ENCODE measurements at places on chromosomes 2 and 18.

DNA sequence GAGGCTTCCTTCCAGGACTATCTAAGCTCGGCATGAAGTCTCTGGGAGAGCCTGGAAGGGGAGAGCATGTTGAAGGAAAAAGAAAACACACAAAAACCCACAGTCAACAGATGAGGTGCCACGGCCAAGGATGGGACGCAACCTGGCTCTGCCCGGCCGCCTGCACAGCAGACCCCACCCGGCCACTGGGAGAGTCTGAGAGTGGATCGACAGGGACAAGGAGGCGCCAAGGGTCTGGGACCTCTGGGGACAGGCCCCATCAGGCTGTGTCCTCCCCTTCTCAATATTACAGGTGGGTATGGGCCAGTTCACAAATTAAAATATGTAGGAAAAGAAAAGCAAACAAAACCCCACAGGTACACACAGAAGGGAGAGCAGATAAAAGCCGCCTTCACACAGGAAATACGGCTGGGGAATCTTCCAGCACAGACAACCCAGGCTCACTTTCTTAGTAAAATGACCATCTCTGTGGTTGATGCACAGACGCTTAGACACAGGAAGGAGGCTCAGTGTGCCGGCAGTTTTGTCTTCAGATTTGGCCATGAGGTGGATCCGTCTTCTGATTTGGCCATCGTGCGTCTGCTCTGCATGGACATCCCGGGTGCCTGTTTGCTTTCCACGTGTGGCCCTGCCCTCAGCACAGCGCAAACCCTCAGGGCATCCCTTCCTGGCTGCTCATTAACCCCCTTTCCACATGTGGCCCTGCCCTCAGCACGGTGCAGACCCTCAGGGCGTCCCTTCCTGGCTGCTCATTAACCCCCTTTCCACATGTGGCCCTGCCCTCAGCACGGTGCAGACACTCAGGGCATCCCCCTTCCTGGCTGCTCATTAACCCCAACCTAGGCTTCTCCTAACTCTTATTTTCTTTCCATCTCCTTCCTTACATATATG, 138.4 kb downstream of the EIPR1 start:
- no peak for DNase-seq

GRCh38 chr2:144405321-144405720, 114.6 kb downstream of the ZEB2 start:
- DNase-seq: no peak

GRCh38 chr18:9211955-9212354, 75.4 kb downstream of the ANKRD12 start:
- DNase-seq: no peak

DNA sequence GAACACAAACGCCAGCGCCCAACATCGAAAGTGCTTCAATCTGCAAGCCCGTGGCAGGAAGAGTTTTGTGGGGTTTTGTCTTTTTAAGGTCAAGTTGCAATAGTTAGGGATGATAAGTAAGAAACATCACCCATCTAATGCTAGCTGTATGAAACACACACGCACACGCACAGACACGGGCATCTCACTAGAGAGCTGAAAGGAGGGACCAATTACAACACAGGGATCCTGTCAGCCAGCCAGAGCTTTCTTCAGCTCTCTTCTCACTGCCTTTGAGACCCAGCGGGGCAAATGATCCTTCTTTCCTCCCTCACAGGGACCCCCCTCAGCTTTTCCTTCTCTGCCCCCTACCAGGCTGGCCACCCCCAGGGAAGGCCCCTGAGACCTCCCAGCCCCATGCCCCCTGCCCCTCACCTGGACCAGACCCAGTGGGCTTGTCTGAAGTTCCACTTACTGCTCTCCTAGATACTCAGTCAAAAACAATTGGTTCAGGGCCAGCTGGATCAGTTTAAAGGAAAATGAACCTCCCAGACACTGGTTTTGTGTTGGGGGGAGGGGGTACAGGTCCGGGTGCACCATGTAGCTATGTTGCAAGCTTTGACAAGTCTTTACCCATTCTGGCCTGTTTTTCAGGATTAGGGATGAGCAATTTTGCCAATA, 17.9 kb downstream of the CYP26B1 start:
- DNase-seq: no peak

- no peak for DNase-seq
These were observed 5.5 kb downstream of the DCTN1 start for GRCh38 chr2:74374509-74375205.

DNA sequence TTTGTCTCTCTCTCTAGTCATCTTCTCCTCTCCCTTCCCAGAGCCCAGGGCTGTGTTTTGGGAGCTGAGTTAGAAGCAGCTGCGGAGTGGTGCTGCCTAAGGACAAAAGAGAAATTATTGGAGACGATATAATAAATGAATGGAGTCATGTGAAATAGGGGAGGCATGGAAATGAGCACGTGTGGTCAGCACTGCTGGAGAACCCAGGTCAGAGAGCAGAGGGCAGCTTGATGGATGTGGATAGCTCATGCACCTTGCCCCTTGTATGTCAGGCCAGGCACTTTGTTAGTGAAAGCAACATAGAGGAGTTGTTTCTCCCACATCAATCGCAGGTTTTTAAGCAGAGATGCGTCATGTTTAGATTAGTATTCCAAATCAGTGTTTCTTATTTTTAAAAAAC, 15.7 kb downstream of the TTR start:
- no peak for DNase-seq

DNA sequence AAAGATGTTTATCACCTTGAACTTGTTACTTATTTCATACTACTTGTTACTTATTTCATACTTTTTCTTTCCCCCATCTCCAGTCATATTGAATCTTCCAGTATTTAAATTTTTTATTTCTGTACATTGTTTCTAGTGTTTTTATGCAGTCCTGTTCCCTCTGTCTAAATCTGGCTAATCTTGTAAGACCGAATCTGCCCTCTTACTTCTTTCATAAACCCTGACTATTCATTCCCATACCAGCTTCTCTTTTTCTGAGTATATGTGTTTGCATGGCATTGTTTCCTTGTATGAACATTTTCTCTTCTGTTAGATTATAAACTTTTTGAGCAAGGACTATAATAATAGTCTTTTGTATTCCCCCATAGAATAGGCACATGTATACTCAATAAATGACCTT, 131.7 kb downstream of the TAF4B start:
- DNase-seq: no peak

DNA sequence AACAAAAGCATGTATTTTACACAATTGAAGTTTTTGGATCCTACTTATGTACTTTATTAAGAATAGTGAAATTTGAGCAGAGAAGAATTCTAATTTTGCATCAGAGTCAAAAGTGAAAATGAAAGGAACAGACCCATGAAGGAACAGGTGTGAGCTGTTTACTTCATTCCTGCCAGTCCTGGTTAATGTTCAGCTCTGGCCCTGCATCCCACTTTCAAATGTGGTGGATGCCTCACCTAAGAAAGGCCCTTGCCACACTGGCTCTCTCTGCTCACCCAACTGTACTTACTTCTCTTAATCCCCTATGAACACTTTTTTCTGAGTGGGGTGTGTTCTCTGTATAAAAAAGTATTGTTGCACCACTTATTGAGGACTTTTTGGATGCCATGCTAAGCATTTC, 22.2 kb downstream of the FAM110C start:
- no peak for DNase-seq

DNA sequence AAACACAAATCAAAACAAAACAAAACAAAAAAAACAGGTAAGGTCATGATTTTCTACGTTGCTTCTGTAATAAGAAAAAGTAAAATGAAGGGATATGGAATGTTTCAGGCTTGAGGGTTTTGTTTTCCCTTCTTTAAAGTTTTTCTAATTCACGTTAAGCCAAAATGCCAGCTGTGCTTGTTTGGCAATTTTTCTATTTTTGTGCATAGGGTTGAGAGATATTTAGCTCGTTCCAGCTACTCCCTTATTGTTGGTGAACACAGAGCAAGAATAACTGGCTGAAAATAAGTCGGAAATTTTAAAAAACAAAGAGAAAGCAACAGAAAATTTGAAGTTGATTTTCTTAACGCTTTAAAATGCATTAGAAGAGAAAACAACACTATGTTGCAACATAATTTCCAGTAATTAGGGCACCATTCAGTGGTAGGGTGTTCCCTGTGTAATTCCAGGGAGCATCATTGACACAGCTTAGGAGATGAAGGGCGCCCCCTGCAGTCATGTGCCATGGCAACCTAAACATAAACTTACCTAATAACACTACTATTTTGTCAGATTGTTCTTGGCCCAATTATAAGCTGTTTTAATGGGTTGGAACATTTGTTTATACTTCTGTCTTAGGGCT, 99.5 kb downstream of the DTNA start:
- no peak for DNase-seq

- no peak for DNase-seq
These were observed 214.8 kb downstream of the TXNL1 start for GRCh38 chr18:56423626-56424025.

DNA sequence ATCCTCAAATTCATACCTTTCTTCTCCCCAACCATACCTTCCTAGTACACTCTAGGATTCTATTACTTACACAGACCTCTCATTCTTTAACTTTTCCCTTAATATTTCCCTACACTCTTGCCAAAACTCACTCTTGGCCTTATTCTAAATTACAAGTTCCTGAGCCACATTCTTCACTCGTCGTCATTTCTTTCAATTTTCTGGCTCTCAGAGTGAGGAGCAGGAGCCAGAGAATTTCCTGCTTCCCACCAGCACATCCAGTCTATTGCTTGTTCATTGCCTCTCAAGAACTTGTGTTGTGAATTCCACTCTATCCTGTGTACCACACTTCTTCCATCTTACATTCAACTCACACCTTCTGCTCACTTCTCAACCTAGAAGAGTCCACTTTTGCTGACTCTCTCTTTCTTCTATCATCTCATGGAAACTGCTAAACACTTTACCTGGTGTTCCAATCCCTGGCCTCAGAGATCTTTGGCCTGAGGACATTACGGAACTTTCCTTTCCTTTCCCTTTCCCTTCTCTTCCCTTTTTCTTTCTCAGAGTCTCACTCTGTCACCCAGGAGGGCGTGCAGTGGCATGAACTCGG, 171.6 kb downstream of the PLCL1 start:
- no peak for DNase-seq

DNA sequence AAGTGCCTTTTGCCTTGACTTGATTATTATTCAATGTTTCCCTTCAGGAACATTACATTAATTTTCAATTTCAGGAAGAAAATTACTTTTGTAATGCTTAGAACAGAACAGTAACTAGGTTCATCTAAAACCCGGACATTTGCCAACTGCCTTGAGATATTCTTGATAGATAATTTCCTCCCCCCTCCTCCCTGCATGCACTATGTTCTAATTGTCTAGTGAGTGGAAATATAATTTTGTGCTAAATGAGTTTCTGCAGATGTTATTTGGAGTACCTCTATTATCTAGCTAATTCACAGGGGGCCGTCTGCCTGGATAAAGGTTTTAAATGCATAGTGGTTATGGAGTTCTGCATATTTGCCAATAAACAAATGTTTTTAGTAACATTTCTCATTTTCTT, 200.3 kb upstream of the SLC39A10 start:
- DNase-seq: no peak

GRCh38 chr2:215528555-215528954, 92.7 kb upstream of the FN1 start:
- no peak for DNase-seq

DNA sequence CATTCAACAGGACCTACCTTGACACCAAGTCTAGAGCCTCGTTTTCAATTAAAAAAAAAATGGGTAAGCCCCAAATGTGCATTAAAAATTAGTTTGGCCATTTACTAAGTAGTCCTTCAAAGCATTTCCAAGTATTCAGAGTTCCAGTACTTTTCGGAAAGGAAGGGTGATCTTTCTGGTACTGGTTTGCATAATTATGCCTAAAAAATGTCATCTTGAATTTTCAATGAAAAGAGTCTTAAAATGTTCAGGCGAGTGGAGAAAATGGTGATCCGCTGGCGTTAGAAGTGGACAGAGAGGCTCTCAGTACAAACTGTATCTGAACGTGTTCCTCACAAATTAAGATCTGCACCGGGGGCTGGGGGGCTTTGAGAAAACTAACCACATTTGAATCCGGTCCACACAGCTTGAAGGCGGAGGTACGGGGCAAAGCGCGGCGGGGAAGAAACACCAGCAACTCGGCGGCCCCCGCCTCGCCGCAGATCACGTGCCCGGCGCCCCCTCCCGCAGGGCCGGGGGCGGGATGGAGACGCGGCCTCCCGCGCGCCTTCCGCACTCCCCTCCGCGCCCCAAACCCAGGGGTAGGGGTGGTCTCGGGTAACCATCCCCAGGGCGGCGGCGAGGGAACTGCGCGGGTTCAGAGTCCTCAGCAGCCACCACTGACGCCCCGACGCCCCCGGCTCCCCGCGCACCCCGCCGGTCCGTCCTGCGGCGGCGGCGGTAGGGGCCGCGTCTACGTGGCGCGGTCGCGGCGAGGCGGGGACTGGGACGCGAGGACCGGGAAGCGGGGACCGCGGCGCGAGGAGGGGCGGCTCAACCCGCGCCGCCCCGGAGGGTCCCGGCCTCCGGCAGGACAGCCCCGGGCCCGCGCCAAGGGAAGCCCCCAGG, 564 bp downstream of the LPIN2 start:
- peak; percentile 57 for DNase-seq

- DNase-seq: no peak
These were observed 362.5 kb upstream of the TNP1 start for GRCh38 chr2:217222309-217222910.

GRCh38 chr18:43192408-43192807, 76.9 kb upstream of the RIT2 start:
- DNase-seq: no peak

DNA sequence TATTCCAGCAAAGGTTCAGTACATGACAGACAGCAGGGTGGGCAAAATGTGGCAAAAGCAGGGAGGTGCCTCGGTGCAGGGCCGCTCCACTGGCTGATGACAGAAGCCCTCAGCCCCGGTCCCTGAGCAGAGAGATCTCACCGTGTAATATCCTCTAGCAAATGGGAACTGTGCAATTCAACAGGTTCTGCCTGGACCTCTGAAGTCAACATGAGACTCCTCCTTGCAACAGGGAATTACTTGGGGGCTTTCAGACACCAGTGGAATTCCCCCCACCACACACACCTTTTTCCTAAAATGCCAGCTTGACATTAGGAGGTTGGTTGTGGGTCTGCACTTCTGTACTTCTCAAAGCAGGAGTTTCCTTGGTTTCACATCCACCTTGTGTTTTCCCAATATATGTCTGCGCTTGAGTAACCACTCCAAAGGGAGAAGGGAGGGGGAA, 50.8 kb downstream of the SPRED2 start:
- no peak for DNase-seq

GRCh38 chr2:218780851-218781690, 876 bp upstream of the CYP27A1 start:
- no peak for DNase-seq

GRCh38 chr2:21175895-21176646, 52.3 kb downstream of the TDRD15 start:
- DNase-seq: no peak

- DNase-seq: no peak
These were observed 40.6 kb downstream of the ZNF516 start for GRCh38 chr18:76454418-76454817.

GRCh38 chr18:55152801-55153200, 193.5 kb upstream of the CCDC68 start:
- DNase-seq: no peak
